ENCODE measurements at places on chromosomes 4 and X. TPM values are rescaled to one million over a fixed set of nuclear protein-coding genes. Genes with fewer than 3 reads are reported as not detected.
A peak's percentile ranks its signal among the peaks of the same experiment; 100 is the strongest.

DNA sequence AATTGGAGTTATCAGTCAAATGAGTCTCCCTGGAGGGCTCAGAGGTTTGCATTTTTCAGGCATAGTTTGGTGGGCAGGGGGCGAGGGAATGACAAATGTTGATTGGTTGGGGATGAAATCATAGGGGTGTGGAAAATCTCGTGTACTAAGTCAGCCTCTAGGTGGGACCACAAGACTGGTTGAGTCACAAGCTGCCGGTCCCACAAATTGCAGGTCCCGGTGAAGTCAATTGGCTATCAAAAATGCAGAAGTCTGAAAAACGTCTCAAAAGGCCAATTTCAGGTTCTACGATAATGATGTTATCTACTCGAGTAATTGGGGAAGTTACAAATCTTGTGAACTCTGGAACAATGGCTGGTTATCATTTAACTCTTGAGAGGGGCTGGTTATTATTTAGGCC is 98.8 kb upstream of the DHX15 start:
- DNase-seq = no peak
- H3K4me3 ChIP-seq = no peak overlapping the region
- no peaks in the 10 kb centered on the region for H3K4me1 ChIP-seq
- no peak overlapping the region for H3K27ac ChIP-seq

DNA sequence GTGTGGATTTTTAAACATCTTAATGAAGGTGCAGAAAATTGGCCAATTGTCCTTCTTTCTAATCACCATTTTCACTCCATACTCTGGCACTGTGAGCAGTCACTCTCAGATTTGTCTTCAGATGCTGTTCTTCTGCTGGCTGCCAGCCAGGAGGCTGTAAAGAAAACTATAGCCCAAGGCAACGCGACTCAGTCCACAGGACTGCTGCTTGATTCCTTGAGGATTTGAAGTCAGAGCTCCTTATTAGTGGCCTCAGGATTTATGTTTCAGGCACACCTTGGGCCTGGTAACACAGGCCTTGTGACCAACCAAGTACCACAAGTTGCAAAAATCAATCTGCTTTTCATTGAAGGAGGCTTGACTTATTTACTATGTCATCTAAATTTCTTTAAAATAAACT is 342.6 kb downstream of the GPM6A start:
- no peaks in the 10 kb centered on the region for H3K4me1 ChIP-seq
- H3K27ac ChIP-seq = no peak overlapping the region
- H3K36me3 ChIP-seq = no peaks in the 10 kb centered on the region
- no peak for DNase-seq
- no peak overlapping the region for H3K4me3 ChIP-seq

- H3K4me3 ChIP-seq = no peak overlapping the region
- H3K27ac ChIP-seq = no peak overlapping the region
- peaks cover 1% of the 10 kb centered on the region for H3K27me3 ChIP-seq
- H3K4me1 ChIP-seq = peaks cover 15% of the 10 kb centered on the region
These were observed 17.1 kb downstream of the GAB1 start for GRCh38 chr4:143353797-143354196.

GRCh38 chr4:137701401-137701800 is 169.1 kb upstream of the PCDH18 start:
- no peak overlapping the region for H3K4me3 ChIP-seq
- no peaks in the 10 kb centered on the region for H3K36me3 ChIP-seq
- no peak for DNase-seq
- no peaks in the 10 kb centered on the region for H3K27me3 ChIP-seq

- no peak overlapping the region for H3K4me3 ChIP-seq
- no peak for DNase-seq
- H3K36me3 ChIP-seq = peaks cover 16% of the 10 kb centered on the region
- H3K27ac ChIP-seq = peak overlapping the region; percentile 77
- H3K27me3 ChIP-seq = peaks cover 2% of the 10 kb centered on the region
These were observed 35.0 kb upstream of the MXD4 start for GRCh38 chr4:2296631-2297601.

- no peaks in the 10 kb centered on the region for H3K36me3 ChIP-seq
- H3K27me3 ChIP-seq = peaks cover 2% of the 10 kb centered on the region
- no peaks in the 10 kb centered on the region for H3K4me1 ChIP-seq
These were observed 17.0 kb upstream of the MAGED1 start for GRCh38 chrX:51876441-51876840.

DNA sequence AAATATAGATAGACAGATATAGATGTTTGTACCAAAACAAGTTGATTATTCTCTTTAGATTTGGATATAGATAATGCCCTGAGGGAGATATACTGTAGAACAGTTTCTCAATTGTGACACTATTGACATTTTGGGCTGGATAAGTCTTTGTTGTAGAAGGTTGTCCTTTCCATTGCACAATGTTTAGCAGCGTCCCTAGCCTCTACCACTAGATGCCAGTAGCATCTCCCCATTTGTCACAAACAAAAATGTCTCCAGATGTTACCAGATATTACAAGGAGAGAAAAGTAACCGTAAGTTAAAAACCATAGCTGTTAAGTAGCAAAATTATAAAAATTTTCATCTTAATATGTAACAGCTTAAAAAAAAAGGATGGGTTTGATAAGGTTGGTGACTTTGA is 2595.3 kb downstream of the ARAP2 start:
- no peaks in the 10 kb centered on the region for H3K36me3 ChIP-seq
- no peak overlapping the region for H3K27ac ChIP-seq
- no peak for DNase-seq
- H3K27me3 ChIP-seq = no peaks in the 10 kb centered on the region
- no peak overlapping the region for H3K4me3 ChIP-seq
- H3K4me1 ChIP-seq = no peaks in the 10 kb centered on the region

DNA sequence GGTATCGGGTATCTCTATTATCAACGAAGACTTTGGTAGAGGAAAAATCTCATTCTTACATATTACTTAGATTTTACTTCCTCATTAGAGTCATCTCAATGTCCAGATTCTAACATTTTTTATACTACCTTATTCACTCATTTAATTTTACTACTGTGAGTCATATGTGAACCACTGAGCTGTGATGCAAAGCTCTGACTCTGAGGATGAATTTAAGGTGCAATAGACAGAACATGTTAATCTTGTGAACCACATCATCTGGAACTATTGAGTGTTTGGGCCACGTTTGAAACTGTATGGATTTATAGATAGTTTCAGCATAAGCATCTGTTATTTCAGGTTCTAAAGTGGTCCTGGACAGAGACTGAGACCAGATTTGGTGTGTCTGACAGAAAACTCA is 78.4 kb downstream of the PWWP3B start:
- no peak overlapping the region for H3K27ac ChIP-seq
- DNase-seq = no peak
- no peaks in the 10 kb centered on the region for H3K36me3 ChIP-seq

DNA sequence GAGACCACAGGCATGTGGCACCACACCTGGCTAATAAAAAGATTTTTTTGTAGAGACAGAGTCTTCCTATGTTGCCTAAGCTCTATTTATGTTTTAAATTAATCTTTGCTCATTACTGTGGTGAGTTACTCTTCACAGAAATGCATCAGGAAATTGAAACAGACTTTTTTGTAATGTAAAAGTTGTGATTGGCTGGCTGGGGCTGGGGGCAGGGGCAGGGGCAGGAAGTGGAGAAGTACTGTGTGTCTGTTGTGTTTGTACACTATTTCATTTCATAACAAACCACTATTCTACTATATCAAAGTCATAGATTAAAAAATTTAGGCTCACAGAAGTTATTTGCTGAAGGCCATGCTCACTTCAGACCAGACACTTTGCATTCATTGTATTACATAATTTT is 19.1 kb upstream of the ABRAXAS1 start:
- no peaks in the 10 kb centered on the region for H3K27me3 ChIP-seq
- no peak overlapping the region for H3K4me3 ChIP-seq
- no peak overlapping the region for H3K27ac ChIP-seq
- peak; percentile 10 for DNase-seq

- no peak overlapping the region for H3K27ac ChIP-seq
- H3K36me3 ChIP-seq = no peaks in the 10 kb centered on the region
- H3K27me3 ChIP-seq = no peaks in the 10 kb centered on the region
- H3K4me1 ChIP-seq = no peaks in the 10 kb centered on the region
- no peak for DNase-seq
These were observed 59.8 kb downstream of the ANK2 start for GRCh38 chr4:113109106-113109718.

DNA sequence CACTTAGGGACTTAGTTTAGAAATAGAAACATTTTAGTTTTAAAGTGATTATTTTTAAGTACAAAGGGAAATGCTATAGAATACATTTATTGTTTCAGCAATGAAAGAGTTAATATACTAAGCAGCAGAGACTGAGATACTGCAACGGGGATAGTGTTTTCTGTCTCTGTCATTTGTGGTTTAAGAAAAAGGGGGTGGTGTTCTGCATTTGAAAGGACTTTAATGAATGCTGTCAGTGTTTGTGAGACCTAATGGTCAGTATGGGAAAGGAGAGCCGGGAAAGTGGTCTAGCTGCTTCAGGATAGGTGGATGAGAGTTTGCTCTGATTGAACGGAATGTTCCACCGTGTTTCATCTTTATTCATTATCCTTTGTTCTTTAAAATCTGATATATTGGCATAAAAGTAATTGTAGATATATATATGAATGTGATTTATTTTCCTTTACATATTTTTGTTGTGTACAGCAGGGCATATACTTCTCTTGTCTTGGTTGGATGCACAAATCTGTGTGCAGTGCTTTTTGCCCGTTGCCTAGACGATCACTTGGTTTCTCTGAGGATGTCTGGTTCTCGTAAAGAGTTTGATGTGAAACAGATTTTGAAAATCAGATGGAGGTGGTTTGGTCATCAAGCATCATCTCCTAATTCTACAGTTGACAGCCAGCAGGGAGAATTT is at the start of gene KLHL5:
KLHL5 (plus strand) TSS at position 139 of the 676 bp plus-strand sequence; CDS start at position 560, 421 bp downstream.
- peaks cover 7% of the 10 kb centered on the region for H3K4me1 ChIP-seq
- H3K27me3 ChIP-seq = no peaks in the 10 kb centered on the region
- no peaks in the 10 kb centered on the region for H3K36me3 ChIP-seq

DNA sequence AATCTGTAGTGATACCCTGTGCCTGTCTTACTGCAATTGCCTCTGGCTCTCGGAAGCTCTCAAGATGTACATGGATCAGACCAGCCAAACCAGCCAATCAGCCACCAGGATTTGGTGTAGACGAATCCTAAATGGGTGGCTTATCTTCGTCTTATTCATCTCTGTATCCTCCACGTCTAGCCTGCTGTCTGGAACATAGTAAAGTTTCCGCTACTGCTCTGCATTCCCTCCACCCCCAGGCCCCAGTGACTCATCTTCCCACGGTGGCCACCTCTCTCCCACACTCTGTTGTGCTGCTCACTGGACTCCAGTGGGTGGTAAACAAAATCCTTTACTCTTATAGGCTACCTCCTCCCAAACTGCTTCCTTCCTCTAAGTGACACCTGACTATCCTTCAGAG is 37.8 kb downstream of the SEPTIN6 start:
- no peaks in the 10 kb centered on the region for H3K27me3 ChIP-seq
- DNase-seq = no peak
- peaks cover 6% of the 10 kb centered on the region for H3K4me1 ChIP-seq
- H3K36me3 ChIP-seq = peaks cover 31% of the 10 kb centered on the region
- H3K4me3 ChIP-seq = no peak overlapping the region

- H3K36me3 ChIP-seq = no peaks in the 10 kb centered on the region
- no peaks in the 10 kb centered on the region for H3K27me3 ChIP-seq
- H3K4me3 ChIP-seq = peak overlapping the region; percentile 95
- peak overlapping the region; percentile 89 for H3K27ac ChIP-seq
These were observed 734 bp upstream of the GALNT7 start for GRCh38 chr4:173167758-173168395.

DNA sequence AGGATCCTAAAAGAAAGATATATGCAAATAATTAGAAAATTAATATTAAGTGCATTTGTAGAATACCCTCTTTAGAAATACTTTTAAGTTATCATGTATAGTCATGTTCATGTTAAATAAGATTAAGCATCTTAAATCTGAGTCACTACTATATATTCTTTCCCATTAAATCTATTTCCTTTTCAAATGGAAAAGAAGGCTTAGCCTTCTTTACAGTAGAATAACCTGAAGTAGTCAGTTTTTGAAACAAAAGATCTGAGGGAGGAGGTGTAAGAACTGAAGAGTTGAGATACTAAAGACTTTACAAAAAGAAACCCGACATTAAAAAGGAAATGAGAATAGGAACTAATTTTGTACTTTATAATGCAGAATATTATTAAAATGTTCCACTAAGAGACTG is 14.7 kb upstream of the HSD17B13 start:
- DNase-seq = no peak
- H3K27ac ChIP-seq = no peak overlapping the region
- H3K4me1 ChIP-seq = no peaks in the 10 kb centered on the region
- H3K4me3 ChIP-seq = no peak overlapping the region
- no peaks in the 10 kb centered on the region for H3K27me3 ChIP-seq
- H3K36me3 ChIP-seq = peaks cover 61% of the 10 kb centered on the region

DNA sequence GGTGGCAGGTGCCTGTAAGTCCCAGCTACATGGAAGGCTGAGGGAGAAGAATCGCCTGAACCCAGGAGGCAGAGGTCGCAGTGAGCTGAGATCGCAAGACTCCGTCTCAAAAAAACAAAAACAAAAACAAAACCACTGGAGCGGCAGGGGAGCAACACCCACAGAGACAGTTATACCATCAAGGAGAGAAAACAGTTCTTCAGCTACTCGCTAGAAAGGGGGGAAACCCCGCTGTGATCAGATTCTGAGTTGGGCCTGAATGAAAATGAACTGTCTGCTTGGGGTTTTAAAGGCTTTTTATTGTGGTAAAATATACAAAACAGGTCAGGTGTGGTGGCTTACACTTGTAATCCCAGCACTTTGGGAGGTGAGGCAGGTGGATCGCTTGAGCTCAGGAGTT is 16.8 kb upstream of the IRAK1 start:
- peaks cover 8% of the 10 kb centered on the region for H3K27me3 ChIP-seq
- H3K36me3 ChIP-seq = no peaks in the 10 kb centered on the region
- no peak for DNase-seq
- peaks cover 41% of the 10 kb centered on the region for H3K4me1 ChIP-seq

- H3K36me3 ChIP-seq = no peaks in the 10 kb centered on the region
- DNase-seq = no peak
- H3K27me3 ChIP-seq = no peaks in the 10 kb centered on the region
- H3K4me3 ChIP-seq = no peak overlapping the region
- H3K4me1 ChIP-seq = no peaks in the 10 kb centered on the region
These were observed 1783.4 kb upstream of the AGA start for GRCh38 chr4:179225594-179225993.

DNA sequence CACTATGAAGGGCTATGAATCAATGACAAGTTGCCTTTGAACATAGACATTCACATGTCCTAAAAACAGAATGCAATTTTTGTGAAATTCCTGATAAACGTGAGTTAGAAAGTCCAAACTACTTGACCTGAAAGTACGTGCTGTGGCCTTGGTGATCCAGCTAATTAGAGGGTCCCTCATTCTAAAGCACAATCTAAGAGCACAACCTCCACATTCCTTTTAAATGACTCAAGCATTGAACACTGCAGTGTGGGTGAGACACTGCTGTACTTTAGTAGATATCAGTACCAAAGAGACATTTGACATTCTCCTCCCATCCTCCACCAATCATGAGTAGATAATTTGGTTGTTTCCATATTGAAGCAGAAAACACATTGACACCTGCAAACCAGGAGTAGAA is 73.5 kb downstream of the FAM47B start:
- H3K4me3 ChIP-seq = no peak overlapping the region
- H3K27me3 ChIP-seq = no peaks in the 10 kb centered on the region
- no peak overlapping the region for H3K27ac ChIP-seq
- no peak for DNase-seq

GRCh38 chr4:78168029-78168428 is 110.9 kb downstream of the FRAS1 start:
- peak overlapping the region; percentile 33 for H3K4me3 ChIP-seq
- DNase-seq = no peak
- peaks cover 40% of the 10 kb centered on the region for H3K4me1 ChIP-seq
- no peak overlapping the region for H3K27ac ChIP-seq

Gene GUCY1A1
- 12.6 TPM for polyA plus RNA-seq

Gene ZFP92
- polyA plus RNA-seq = 0.45 TPM

Gene FREM3
- not detected for polyA plus RNA-seq

Gene SMIM31
- not detected for polyA plus RNA-seq

Gene SLITRK4
- polyA plus RNA-seq = not detected

Gene MSX1
- polyA plus RNA-seq = not detected

Measured in immature natural killer cell (primary cell).